ENCODE measurements at places on chromosomes 16 and 17. TPM values are rescaled to one million over a fixed set of nuclear protein-coding genes. Genes with fewer than 3 reads are reported as not detected.
A peak's percentile ranks its signal among the peaks of the same experiment; 100 is the strongest.

DNA sequence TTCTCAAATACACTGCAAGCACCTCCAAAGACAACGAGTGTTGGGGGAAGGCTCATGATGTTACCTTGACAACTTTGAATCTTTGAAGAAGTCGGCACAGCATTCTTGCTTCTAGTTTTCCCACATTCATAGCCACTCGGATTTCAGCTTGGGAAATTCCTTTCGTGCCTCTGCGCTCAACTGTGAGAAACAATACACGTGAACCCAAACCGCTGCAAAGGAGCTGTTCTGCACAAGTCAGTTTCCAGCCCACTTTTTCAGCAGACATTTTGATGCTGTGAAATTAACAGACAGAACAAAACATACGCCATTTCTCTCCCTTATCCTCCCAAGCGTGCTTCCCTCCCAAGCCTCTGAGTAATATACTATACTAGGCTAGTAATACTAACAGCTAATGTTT, 41.2 kb downstream of the GTF3C1 start:
- no peak for DNase-seq

- no peak for DNase-seq
These were observed 3.8 kb upstream of the APPBP2 start for GRCh38 chr17:60529806-60530205.

DNA sequence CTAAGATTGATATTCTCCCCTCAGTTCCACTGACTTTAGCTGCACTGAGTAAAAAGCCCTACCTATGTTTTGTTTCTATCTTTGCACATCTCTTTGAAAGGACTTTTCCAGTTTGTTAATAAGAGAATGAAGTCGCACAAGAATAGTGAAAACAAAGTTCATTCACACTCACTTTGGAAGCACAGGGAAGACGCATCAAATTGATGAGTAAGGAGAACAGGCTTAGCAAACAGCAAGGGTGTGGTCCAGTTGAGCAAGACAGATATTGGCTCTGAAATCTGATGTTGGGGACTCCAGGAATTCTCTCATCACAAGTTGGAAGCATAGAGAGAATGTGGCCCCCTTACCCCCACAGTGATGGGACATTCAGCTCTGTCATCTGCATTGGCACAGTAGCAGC, 221.3 kb downstream of the CDH11 start:
- DNase-seq: no peak

- no peak for DNase-seq
These were observed 159.9 kb downstream of the LGALS9B start for GRCh38 chr17:20307326-20307910.

The TNP2 gene
- total RNA-seq: not detected

The RNF112 gene
- 0.24 TPM for total RNA-seq

GRCh38 chr16:3904875-3905274, 24.4 kb upstream of the CREBBP start:
- DNase-seq: no peak

DNA sequence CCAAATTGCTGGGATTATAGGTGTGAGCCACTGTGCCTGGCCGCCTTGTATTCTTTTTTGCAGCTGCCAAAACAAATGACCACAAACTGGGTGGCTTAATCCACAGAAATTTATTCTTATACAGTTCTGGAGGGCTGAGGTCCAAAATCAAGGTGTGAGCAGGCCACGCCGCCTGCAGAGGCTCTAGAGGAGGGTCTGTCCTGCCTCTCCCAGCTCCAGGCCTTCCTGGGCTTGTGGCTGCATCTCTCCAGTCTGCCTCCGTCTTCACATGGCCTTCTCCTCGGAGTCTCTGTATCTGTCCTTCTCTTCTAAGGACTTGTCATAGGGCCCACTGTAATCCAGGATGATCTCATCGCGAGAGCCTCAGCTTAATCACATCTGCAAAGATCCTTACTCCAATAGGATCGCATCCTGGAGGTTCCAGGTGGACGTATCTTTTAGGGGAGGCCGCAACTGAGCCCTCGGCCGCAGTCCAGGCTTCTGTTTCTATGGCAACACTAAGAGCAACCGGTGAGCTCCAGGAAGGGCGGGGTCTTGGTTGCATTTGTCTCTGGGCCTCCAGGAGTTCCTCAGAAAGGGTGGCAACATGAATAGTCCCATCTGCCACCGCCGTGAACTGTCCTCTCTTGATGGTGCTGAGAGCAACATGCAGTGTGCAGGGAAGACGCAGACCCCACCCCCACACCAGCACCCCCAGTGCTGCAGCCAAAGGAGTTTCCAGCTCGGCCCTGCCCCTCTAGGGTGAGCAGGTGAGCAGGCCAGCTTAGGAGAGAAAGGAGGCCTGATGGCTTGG, 29.5 kb upstream of the CREBBP start:
- no peak for DNase-seq

The DOK4 gene
- total RNA-seq: 17.9 TPM

The PAQR4 gene
- 11.4 TPM for total RNA-seq

DNA sequence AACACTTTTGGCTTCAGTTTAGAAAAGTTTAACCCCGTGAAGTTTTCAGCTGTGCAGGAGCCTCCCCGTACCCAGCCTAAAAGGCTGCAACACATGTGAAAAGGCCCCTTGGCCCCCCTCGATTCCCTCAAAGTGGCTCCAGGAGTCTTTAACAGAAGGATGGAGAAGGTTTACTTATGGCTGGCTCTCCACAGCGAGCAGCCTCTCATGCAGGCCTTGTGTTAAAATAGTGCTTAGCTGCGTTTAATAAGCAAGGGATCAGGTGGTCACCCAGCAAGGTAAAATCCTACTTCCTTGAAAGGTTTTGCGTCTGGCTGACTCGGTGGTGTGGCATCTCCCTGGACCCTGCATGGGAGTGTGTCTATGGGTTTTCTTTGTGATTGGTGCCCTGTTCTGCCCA, 8.4 kb upstream of the CYLD start:
- no peak for DNase-seq

GRCh38 chr17:17532991-17533390, 36.8 kb upstream of the RASD1 start:
- no peak for DNase-seq

DNA sequence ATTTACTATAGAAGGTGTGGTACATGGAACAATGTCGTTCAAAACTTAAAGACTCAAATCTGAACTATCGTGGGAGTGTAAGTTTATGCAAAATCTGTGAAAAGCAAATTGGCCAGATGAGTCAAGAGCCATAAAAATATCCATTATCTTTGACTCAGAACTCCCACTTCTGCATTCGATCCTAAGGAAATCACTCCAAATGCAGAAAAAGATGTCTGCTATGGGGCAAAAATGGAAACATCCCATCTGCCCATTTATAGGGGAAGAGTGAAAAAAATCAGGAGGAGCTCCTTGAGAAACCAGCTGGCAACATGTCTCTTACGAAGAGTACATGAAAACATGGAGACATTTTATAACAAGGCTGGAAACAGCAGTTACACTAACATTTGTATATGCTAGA, 43.6 kb upstream of the CCDC182 start:
- DNase-seq: no peak

The EFCAB5 gene
- not detected for total RNA-seq

The KIFC3 gene
- 49.3 TPM for total RNA-seq

DNA sequence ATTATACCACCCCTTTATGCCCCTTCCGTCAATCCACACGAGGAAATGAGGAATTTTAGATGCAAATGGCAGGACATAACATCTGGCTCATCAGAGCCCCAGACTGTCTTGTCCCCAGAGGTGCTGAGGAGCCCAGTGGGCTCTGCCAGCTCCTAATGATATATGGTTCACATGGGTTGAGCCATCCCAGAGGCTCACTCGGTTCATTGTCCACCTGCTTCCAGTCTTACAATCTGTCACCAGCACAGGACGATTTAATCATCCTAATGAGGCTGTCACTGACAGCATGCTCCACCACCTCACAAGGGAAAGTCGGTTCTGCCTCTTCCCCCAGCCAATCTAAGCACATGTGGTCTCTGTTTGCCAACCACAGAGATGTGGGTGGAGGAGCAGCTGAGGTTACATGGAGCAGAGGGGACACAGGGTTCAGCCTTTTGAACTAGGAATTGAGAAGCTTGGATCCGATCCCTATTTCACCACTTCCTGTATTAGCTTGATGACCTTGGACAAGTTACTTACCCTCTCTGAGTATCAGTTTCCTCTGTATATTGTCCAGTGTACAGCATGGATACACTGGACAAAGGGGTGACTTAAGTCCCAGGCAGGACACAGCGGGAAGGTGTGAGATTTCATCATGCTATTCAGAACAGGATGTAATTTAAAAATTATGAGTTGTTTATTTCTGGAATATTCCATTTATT, 27.0 kb upstream of the DHX8 start:
- DNase-seq: peak; percentile 85

The CDH11 gene
- total RNA-seq: 48.6 TPM

GRCh38 chr17:71985111-71986039, 135.4 kb upstream of the SOX9 start:
- no peak for DNase-seq

The SP6 gene
- not detected for total RNA-seq

The COX6A2 gene
- total RNA-seq: not detected

The PTGES3L gene
- 2.3 TPM for total RNA-seq

The TNFSF13 gene
- 0.10 TPM for total RNA-seq

DNA sequence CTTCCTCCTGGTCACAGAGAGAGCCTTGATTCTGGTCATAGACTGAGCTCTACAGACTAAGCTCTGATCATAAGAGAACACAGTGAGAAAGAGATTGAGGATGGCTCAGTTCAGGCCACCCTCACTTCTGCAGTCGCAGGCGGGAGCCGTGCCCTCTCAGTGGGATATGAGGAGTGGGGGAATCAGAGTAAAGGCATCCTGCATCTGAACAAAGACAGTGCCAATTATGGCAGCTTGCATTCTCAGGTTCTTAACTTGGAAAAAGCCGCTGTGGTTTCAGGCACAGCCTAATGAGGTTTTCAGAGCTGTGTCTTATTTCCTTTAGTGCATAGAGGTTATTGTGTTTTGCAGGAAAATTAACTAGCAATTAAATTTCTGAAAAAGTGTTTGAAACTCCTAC, 134.4 kb upstream of the NLRP1 start:
- no peak for DNase-seq

GRCh38 chr17:77476931-77477805, 336.4 kb downstream of the SEC14L1 start:
- DNase-seq: peak; percentile 100

DNA sequence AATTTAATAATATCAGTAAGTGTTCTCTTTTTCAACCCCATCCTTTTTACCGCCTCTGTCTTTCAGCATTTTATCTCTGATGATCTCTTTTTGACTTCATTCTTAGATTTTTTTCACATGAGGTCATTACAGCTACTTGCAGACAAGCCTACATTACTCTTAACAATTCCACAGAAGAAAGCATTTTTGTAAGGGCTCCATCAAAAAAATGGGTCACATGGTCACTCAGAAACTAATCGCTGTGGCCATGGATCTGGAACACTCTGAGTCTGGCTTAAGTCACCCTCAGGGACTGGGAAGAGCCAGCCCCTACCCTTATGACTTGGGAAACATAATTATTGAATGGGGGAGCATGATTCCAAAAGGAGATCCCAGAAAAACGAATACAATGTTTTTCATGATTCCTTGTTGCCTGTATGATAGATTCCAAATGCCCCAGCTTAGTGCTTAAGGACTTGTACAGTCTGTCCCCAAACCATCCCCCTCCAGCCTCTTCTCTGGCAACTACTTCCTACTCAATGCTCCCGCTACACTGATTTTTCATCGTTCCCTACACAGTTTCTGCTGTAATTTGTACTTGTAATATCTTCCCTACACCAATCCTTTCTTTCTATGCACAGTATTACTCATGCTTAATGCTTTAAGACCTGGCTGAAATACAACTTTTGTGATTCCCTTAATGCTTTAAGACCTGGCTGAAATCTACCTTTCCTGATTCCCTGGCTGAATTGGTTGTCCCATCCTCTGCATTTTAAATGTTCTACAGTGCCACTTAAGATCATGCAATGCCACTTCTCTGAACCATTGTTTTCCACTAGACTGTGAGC, 457.8 kb downstream of the HS3ST4 start:
- no peak for DNase-seq

The DNAAF8 gene
- total RNA-seq: 0.36 TPM

- peak; percentile 6 for DNase-seq
These were observed 534 bp downstream of the ARL2BP start for GRCh38 chr16:57245472-57246113.
